ENCODE measurements at places on chromosomes 3 and 15.

- H3K36me3 ChIP-seq = no peaks in the 10 kb centered on the region
- peaks cover 21% of the 10 kb centered on the region for H3K4me1 ChIP-seq
- no peaks in the 10 kb centered on the region for H3K27me3 ChIP-seq
- H3K4me3 ChIP-seq = no peak overlapping the region
- no peak for DNase-seq
Observed at GRCh38 chr15:63274427-63274826, 3.0 kb upstream of the APH1B start.

- no peaks in the 10 kb centered on the region for H3K27me3 ChIP-seq
- no peaks in the 10 kb centered on the region for H3K36me3 ChIP-seq
- no peak overlapping the region for H3K27ac ChIP-seq
- H3K4me1 ChIP-seq = peaks cover 6% of the 10 kb centered on the region
Observed at GRCh38 chr15:80507131-80507530, 102.9 kb downstream of the ARNT2 start.

DNA sequence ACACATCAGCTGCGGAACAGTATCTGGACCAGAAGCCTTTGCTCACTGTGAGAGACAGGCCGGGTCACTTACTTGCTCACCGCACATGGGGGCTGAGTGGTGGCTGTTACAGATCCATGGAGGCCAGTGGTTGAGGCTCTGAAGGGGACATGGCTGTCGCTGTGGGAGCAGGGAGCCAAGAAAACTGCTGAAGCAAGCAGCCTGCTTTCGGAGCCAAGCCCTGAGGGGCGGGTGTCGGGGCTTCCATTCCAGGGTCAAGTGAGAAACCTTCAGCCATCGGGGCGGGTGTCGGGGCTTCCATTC is 42.3 kb upstream of the ADAMTS17 start:
- H3K4me1 ChIP-seq = no peaks in the 10 kb centered on the region
- H3K27me3 ChIP-seq = no peaks in the 10 kb centered on the region
- H3K4me3 ChIP-seq = no peak overlapping the region
- peaks cover 16% of the 10 kb centered on the region for H3K36me3 ChIP-seq
- no peak for DNase-seq
- no peak overlapping the region for H3K27ac ChIP-seq

DNA sequence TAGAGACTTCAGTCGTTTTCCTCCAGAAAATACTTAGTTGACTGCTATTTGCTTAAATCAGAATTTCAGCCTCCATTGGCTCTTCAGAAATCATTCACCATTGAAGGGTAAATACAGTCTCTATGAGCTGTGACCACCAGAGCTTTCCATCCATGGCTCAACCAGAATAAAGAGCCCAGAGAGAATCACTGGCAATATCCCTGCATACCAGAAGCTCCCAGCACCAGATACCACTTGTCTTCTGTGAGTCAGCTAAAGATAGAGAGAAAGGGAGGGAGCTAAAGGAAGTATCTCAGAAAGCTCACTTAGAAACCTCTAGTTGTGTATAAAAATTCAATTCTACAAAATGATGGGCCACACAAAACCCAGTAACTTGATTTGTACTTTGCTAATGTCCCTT is 115.2 kb upstream of the TMCO5A start:
- no peak overlapping the region for H3K4me3 ChIP-seq
- no peak overlapping the region for H3K27ac ChIP-seq
- H3K36me3 ChIP-seq = no peaks in the 10 kb centered on the region

DNA sequence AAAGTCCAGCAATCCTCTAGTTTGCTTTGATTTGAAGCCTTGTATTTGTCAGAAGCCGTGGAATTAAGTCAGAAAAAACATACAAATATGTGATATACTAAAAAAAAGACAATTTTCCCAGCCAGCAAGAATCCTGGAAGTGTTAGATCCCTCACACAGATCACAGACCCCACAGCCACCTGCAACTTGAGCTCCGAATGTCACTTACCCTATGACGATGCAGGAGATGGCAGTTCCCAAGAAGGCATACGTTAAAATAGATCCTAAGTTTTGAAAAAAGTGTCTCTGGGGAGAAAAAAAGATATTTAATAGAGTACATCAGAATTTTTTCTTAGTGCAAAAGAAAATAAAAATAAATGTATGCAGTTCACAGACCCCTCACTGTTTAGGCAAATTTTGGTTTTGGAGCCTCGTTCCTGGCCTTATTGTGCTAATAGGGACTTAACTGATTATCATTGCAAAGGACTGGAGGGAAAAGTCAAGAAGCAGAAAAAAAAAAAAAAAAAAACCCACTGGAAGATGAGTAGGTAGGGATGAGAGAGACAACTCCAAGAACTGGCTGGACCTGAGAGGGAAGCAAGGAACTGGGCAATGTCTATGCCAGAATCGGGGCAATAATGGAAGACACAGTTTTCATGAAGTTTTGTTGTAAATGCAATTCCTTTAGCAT is 53.3 kb downstream of the SLC9A9 start:
- no peaks in the 10 kb centered on the region for H3K36me3 ChIP-seq
- no peak overlapping the region for H3K4me3 ChIP-seq
- H3K27ac ChIP-seq = no peak overlapping the region
- DNase-seq = no peak
- no peaks in the 10 kb centered on the region for H3K27me3 ChIP-seq

DNA sequence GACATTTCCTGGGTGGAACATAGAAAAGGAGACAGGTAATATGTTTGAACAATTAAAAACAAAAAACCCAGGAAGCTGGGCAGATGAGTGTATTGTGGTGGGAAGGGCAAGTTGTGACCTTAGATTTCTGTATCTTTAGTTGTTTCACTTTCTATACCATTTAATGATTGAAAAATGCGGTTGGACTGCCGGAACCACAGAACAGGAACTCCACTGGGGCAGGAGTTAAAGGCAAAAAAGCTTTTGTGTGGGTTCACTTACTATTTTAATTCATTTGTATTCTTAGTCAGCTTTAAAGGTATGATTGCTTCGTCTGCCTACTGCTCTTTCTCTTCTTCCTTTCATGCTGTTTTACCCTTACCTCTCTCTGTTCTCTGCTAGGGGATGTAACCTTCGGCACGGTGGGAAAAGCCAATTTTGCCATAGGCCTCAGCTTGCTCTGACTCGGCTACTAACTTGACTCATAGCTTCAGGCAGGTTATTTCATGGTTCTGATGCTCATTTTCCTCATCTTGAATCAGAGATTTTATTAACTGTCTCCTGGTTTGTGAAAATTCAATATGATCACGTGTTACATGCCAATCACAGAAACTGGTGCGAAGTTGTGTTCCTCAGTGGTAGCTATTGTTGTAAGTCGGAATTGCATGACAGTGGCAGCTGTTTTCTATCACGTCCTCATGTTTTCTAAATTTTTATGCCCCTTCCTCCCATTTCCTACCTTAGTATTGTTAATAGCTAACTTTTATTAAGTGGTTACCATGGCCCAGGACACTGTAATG is 1.6 kb upstream of the MCTP2 start:
- peak overlapping the region; percentile 82 for H3K27ac ChIP-seq
- no peaks in the 10 kb centered on the region for H3K27me3 ChIP-seq
- H3K4me1 ChIP-seq = peaks cover 28% of the 10 kb centered on the region

DNA sequence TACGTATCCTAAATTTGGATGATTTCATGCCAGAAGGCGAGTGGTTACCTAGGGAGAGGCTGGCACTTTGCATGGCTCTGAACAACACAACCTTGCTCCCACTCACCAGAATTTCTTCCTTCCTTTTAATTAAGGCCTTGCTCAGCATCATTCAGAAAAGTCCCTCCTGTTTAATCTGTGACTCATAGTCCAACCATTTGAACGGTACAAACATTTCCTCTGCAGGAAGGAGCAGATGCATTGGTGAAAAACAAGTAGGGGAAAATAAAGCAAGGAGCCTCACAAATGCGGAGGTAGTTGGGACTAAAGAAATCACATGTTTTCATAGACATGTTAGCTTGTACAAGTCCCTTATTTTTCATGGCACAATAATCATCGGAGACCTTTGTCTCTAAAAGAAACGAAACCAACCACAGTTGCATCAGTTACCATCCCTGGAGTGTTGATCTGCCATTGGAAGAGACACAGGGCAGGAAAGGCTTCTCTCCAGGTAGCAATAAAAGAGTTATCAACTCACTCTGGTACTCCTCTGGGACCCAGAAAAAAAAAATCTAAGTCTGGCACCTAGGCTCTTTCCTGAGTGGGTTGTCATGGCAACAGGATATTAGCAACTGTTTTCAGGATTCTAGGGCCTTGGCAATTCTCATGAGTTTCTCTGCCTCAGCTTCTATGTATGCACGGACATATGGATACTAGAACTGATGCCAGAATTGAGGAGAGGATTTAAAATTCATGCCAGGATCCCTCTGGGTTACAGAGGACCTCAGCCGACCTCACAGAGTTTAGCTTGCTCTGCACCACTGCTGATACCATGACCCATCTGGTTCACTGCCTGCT is 255.4 kb upstream of the ARPP21 start:
- DNase-seq = no peak
- no peak overlapping the region for H3K4me3 ChIP-seq
- no peak overlapping the region for H3K27ac ChIP-seq
- no peaks in the 10 kb centered on the region for H3K27me3 ChIP-seq
- H3K36me3 ChIP-seq = no peaks in the 10 kb centered on the region
- H3K4me1 ChIP-seq = no peaks in the 10 kb centered on the region

DNA sequence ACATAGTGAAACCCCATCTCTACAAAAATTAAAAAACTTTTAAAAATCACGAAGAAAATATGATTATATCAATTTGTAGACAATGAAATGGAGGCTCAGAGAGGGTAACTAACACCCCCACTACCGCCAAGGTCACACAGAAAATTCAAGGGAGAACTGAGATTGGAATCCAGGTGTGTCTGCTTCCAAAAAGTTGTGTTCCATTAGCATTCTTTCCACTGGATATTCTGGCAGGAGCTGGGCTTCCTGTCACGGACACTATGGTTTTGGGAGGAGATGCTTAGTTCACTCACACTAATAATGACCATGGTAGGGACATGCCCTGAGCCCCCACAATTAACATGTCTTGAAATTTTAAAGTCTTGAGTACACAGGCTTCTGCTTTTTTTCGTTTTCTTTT is 28.8 kb downstream of the CTSH start:
- H3K4me1 ChIP-seq = peaks cover 44% of the 10 kb centered on the region
- H3K4me3 ChIP-seq = no peak overlapping the region
- H3K27ac ChIP-seq = peak overlapping the region; percentile 78

GRCh38 chr3:122555275-122556071 is 8.6 kb downstream of the PARP9 start:
- H3K4me3 ChIP-seq = no peak overlapping the region
- H3K27me3 ChIP-seq = no peaks in the 10 kb centered on the region
- no peaks in the 10 kb centered on the region for H3K4me1 ChIP-seq
- DNase-seq = no peak
- H3K27ac ChIP-seq = no peak overlapping the region
- peaks cover 69% of the 10 kb centered on the region for H3K36me3 ChIP-seq

- no peak overlapping the region for H3K4me3 ChIP-seq
- no peak for DNase-seq
- no peak overlapping the region for H3K27ac ChIP-seq
- no peaks in the 10 kb centered on the region for H3K4me1 ChIP-seq
- no peaks in the 10 kb centered on the region for H3K27me3 ChIP-seq
- H3K36me3 ChIP-seq = no peaks in the 10 kb centered on the region
Observed at GRCh38 chr3:176469694-176470205, 727.5 kb downstream of the TBL1XR1 start.

- H3K36me3 ChIP-seq = no peaks in the 10 kb centered on the region
- H3K4me1 ChIP-seq = no peaks in the 10 kb centered on the region
- no peak overlapping the region for H3K4me3 ChIP-seq
- no peak overlapping the region for H3K27ac ChIP-seq
Observed at GRCh38 chr3:139311557-139311956, 32.3 kb upstream of the MRPS22 start.

- peak within 1 kb of the TSS; percentile 7 for H3K4me3 ChIP-seq
- no peak for DNase-seq
Observed at GRCh38 chr3:98763076-98763475, at the start of gene ST3GAL6. Gene ST3GAL6 (plus strand): TSS chr3:98763340. CDS start chr3:98768441, 5,101 bp downstream.

- peaks cover 52% of the 10 kb centered on the region for H3K4me1 ChIP-seq
- peaks cover 36% of the 10 kb centered on the region for H3K27me3 ChIP-seq
- no peaks in the 10 kb centered on the region for H3K36me3 ChIP-seq
- peak overlapping the region; percentile 56 for H3K4me3 ChIP-seq
Observed at GRCh38 chr15:28094732-28095521, 4.2 kb downstream of the OCA2 start.

DNA sequence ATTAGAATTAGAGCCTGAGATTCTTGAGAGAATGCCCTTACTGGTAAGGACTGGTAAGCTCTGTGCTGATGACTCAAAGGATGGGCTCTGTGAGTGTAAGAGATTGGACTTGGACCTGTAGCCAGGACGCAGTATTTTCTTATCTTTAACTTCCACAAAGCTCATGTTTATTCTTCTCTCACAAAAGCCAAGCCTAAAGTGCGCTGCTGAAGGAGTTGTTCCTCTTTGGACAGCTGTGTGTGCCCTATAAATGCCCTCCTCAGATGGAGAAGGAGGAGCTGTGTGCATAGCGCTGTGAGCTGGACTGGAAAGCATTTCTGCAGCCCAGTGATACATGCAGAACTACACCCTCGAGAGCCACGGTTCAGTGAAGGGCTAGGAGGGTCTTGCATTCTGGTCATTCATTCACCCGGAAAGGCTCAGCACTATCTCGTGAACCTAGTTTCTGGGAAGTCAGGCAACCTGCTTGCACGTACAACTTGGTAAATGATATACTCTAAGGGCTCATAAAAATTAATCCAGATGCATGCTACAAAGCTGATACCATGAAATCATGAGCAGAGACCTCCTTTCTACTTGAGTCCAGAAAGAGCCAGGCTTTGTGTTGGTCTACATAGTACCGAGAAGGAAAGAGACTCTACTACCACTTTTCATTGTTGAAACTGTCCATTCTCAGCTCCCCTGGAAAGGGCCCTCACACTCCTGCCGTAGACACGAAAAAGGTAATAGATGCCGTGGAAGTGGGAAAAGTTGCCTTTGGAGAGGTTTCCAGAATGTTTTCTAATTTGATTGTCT is 103.0 kb upstream of the TBL1XR1 start:
- no peak overlapping the region for H3K4me3 ChIP-seq
- H3K27me3 ChIP-seq = no peaks in the 10 kb centered on the region
- H3K27ac ChIP-seq = no peak overlapping the region
- no peaks in the 10 kb centered on the region for H3K4me1 ChIP-seq
- H3K36me3 ChIP-seq = no peaks in the 10 kb centered on the region
